ENCODE measurements at places on chromosomes 2 and 18. TPM values are rescaled to one million over a fixed set of nuclear protein-coding genes. Genes with fewer than 3 reads are reported as not detected.

GRCh38 chr2:169190197-169190775, 120.9 kb downstream of the DHRS9 start:
- no peak for DNase-seq

- no peak for DNase-seq
Observed at GRCh38 chr2:60836491-60836890, 44.9 kb upstream of the REL start.

The CLEC4F gene
- not detected for total RNA-seq

DNA sequence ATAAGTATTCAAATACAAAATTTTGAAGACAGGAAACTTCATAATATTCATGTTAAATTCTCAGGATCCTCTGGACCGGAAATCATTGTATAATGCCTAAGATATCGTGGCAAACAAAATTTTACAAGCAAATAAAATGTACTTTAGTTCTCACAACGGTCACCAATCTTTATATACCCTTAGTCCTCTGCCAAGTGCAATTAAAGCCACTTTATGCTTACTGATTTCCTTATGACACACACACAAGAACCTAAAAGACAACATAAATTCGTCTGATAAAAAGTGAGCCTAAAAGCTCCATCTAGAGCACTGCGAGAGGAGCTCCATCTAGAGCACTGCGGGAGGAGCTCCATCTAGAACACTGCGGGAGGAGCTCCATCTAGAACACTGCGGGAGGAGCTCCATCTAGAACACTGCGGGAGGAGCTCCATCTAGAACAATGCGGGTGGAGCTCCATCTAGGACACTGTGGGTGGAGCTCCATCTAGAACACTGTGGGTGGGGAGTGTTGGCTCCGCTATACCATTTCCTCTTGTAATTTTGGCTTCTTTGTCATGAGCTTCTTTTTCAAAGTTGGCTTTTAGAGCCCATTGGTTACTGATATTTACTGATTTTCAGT, 15.9 kb downstream of the ATP8B1 start:
- no peak for DNase-seq

GRCh38 chr2:216594081-216594480, 39.1 kb upstream of the IGFBP2 start:
- DNase-seq = no peak

DNA sequence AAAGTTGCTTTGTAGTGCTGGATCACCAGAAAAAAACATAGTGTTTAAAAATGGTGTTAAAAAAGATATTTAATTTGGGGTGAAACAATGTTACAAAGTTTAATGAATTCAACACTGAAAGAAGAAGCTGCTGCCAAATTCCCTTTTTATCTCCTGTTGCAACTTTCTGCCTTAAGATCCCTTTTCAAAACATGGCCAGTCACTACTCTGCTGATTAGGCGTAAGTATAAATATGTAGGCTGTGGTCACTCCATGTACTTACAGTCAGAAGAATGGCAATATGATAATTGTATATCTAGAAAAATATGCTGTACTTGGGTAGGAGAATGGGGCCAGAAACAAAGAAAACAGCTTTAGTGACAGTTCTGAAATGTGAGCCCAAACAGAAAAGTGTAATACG, 123.5 kb upstream of the ZBTB14 start:
- no peak for DNase-seq

DNA sequence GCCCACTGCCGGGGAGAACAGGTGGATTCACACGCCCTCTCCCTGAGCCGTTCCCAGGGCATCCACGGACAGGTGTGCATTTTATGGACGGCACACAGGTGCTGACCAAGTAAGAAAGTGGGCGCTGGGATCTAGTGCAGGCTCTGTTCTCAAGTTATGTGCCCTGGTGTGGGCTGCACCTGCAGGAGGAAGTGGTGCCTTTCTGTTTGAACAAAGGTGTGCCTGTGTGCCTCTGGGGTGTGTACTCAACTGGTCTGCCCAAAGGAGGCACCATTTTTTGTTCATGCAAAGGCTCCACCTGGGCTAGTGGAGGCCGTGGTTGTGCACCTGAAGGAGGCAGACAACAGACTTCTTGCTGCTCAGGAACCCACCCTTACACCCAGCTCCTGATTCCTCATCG, 88.2 kb upstream of the HK2 start:
- DNase-seq = no peak

- DNase-seq = no peak
Observed at GRCh38 chr2:223363085-223363484, 239.1 kb downstream of the SCG2 start.

DNA sequence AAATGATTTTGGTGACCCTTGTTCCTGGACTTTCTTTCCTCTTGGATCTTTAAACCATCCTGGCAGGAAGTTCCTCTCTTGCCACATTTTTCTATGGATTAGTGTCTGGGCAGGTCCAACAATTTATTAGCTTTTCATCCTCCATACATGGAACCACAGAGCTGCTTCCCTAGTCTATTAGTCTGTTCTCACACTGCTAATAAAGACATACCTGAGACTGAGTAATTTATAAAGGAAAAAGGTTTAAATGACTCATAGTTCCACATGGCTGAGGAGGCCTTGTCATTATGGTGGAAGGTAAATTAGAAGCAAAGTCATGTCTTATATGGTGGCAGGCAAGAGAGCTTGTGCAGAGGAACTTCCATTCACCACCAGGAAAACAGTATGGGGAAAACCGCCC, 122.9 kb downstream of the DDX1 start:
- DNase-seq = no peak

The ATG16L1 gene
- 60.8 TPM for total RNA-seq

DNA sequence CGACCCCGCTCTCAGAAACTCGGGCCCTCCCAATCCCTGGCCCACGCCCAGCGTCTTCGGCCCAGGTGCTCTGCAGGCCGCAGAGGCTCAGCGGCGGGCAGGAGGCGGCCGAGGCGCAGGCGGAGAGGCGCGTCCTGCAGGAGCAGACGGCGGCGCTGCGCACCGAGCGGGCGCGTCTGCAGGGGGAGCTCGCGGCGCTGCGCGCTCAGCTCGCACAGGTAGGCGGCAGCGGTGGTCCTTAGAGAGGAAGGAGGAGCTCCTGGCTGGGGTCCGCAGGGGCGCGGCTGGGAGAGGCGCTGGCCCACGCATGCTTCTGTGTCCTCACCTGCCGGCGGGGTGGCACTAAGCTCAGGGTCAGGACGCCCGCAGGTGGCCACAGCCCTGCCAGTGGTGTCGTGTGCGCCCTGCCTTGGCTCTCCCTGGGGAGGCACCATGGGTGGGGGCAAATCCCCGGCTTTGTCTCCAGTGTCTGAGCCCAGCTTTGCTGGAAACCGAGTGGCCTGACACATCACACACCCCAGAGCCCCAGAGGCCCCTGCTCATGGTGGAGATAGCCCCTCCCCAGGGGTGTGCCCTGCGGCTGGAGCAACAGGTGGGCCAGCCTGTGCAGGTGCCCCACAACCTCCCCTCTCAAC, 14.9 kb upstream of the SNED1 start:
- peak; percentile 72 for DNase-seq

The UGT1A6 gene
- total RNA-seq = not detected

- DNase-seq = no peak
Observed at GRCh38 chr2:232929303-232930058, 59.4 kb downstream of the SNORC start.

- no peak for DNase-seq
Observed at GRCh38 chr2:8567469-8568260, 114.2 kb upstream of the ID2 start.

The STARD6 gene
- total RNA-seq = not detected

The NDC80 gene
- 66.0 TPM for total RNA-seq

DNA sequence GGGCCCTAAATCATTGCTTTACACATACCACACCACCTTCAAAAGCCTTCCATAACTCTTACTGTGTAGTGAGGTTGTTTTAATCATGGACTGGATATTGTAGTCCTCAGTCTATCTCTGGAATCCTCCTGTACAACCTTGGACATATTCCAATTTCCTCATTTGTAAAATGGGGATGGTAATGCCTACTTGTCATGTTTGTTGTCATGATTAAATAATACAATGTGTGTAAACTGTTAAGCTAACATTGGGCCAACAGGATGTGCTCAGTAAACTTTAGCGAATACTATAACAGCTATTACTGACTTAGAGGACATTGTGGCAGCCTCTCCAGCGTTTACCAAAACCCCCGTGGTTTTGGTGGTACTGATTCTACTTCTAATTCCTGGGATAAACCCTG, 74.7 kb upstream of the PTPRM start:
- DNase-seq = no peak

DNA sequence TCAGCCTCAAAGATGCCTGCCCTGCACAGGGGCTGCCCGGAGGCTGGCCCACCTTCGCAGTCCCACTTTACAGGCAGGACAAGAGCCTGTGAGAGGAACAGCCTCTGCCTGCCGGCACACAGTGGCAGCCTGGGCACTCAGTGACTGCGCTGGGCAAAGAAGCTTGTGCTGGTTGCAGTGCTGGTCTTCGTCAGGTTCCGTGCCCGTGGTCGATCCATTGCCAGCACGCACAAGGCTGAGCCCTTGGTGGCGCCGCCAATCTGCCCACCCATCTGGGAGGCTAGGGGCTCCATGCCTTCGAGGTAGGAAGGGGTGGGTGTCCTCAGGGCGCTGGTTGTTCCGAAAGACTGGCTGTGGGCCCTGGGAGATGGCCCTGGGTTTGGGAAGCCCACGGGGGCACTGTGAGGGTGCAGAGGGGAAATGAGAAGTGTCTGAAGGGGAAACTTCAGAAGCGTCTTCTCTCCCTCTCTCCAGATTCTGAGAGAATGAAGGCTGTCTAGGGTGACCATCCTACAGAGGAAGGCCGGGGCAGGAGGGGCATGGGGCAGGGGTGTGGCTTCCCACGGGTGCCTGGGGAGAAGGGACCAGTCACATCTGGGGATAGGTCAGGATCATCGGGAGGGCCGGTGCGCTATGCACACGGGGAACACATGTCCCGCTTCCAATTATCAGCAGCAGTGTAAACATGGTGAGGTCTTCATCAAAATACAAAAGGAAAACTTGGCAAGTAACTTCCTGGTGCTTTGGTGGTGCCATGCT, 49.1 kb upstream of the HS6ST1 start:
- DNase-seq = peak; percentile 11

- DNase-seq = no peak
Observed at GRCh38 chr2:41871080-41871479, 176.7 kb upstream of the PKDCC start.

DNA sequence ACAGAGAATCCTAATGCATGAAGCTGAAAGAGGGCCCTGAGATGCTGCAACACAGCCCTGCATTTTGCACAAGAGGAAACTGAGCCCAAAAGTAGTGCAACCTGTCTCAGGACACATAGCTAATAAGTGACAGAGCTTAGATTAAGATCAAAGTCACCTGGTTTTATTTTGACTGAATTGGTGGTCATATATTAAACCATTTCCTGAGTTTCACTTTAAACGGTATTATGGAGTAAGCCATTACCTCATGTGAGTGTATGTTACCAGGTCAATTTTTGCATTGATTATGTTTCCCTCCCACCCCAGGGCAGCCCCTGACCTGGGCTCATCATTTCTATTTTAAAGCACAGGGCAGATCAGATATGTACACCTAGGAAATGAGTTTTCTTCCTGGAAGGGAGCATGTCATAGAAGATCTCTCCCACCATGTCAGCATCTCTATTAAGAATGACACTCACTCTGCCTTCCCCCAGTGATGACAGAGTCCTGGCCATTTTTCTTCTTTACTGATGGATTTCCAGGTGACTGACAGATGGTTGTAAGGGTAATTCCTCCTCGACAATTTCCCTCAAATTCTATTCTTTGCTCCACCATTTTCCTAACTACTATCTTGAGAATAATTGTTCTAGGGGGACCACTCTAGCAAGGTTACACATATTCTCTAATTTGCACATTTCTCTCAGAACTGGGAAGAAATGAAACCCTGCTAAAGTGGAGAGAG, 441.3 kb upstream of the SLC14A2 start:
- DNase-seq = no peak

GRCh38 chr2:85326406-85327159, 1.2 kb downstream of the TGOLN2 start:
- peak; percentile 61 for DNase-seq

The KCNS3 gene
- total RNA-seq = not detected

GRCh38 chr2:71419976-71420375, 33.4 kb upstream of the DYSF start:
- no peak for DNase-seq

The CENPA gene
- 34.4 TPM for total RNA-seq

The CDH2 gene
- total RNA-seq = not detected

The MTCL1 gene
- 0.69 TPM for total RNA-seq

DNA sequence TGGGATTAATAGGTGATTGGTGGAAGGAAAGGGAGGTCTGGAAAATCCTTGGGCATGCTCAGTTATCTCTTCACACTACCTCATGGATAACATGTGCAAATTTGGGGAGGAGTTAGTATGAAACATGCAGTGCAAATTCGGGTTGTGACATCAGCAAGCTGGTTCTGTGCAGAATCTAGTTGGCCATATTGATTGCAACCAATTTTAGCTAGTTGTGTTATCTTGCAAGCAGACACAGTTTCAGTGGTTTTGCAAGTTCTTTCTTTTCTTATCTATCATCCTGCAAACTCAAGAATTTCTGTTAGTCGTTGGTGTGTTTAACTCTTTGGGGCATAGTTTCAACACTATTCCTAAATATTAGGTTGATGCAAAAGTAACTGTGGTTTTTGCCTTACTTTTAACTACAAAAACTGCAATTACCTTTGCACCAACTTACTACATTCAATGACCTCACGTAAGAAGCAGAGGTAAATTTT, 135.4 kb downstream of the PTH2R start:
- no peak for DNase-seq

DNA sequence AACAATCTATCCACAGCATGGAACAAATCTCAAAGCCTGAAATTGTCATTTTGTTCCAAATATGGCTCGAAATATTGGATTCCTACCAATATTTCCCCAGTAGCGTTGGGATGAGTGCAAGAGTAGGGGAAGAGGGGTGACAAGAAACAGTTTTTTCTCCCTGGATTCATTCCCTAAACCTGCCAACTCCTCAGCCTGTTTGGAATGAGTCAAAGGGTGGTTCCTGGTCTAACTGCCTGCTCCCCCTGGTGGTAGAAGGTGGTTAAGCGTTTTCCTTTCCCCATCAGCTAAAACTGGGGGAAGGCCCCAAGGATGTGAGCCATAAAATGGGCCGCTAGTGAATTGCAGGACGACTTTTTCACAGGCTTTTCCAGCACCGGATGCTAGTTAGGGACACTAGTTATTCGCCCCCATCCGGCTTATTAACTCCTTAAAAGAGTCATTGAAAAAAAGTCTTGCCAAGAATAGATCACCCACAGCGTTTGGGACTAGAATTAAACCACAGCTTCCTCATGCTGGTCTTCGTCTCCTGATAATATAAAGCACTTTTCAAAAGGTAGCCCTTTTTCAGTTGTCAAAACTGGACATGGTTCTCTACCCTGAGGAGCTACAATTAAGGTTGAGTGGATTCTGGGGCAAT, 72.5 kb downstream of the DHRS9 start:
- peak; percentile 34 for DNase-seq

The PRADC1 gene
- total RNA-seq = 11.6 TPM

- DNase-seq = no peak
Observed at GRCh38 chr2:226994775-226995174, 158.9 kb downstream of the RHBDD1 start.
